ENCODE measurements at places on chromosomes 7 and 10. TPM values are rescaled to one million over a fixed set of nuclear protein-coding genes. Genes with fewer than 3 reads are reported as not detected.

The RELN gene
- 27.9 TPM for total RNA-seq

The PPP1R17 gene
- not detected for total RNA-seq

The PNLIP gene
- total RNA-seq, result not detected

The ZFAND2A gene
- 25.5 TPM for total RNA-seq

The CFAP69 gene
- total RNA-seq, result 0.27 TPM

The GNAI1 gene
- total RNA-seq, result 50.6 TPM

The NACAD gene
- total RNA-seq, result 1.3 TPM

The AKR1C4 gene
- total RNA-seq, result not detected

The TDRD1 gene
- not detected for total RNA-seq

The TAS2R3 gene
- not detected for total RNA-seq

The SPDYE11 gene
- not detected for total RNA-seq

The DENND2A gene
- 0.15 TPM for total RNA-seq

The POU6F2 gene
- total RNA-seq, result not detected

The TRIM73 gene
- 0.05 TPM for total RNA-seq

The GRM8 gene
- not detected for total RNA-seq

Measured in mammary microvascular endothelial cell (primary cell).